ENCODE measurements at places on chromosomes 6 and 20. TPM values are rescaled to one million over a fixed set of nuclear protein-coding genes. Genes with fewer than 3 reads are reported as not detected.

DNA sequence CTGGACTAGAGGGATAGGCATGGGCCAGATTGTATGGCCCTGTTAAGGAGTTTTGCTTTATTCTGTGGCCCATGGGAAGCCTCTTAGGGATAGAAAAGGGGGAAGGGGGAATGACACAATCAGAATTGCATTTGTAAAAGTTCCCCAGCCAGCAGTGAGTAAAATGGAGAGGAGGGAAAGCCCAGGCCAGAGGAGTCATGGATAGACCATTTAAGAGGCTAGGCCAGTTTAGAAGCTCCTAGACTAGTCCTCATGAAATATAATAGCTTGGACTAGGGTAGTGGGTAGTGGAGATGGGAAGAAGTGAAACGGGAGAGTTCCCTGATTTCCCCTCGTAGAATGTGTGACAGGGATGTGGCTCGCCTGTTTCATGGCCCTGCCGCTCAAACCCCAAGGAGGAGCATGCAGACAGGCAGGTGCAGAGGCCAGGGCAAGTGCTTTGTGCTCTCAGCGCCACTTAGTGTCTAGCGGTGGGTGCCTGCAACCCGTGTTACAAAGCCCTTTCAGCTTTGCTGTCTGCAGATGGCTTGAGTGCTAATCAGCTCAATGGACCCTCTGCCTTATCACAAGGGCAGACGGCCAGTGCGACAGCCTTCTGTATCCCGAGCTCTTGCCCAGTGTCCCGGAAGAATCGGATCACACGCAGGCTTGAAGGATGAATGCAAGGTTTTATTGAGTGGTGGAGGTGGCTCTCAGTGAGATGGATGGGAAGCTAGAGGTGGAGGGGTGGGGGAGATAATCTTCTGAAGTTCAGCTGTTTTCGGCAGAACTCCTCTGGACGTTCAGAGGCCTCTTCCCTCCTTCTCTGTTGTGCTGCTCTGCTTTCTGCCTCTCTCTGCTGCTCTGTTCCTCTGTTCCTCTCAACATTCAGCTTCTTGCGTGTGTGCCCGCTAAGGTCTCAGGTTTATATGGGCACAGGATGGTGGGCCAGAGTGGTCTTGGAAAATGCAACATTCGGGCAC, 141.1 kb downstream of the CEP57L1 start:
- no peak for DNase-seq

DNA sequence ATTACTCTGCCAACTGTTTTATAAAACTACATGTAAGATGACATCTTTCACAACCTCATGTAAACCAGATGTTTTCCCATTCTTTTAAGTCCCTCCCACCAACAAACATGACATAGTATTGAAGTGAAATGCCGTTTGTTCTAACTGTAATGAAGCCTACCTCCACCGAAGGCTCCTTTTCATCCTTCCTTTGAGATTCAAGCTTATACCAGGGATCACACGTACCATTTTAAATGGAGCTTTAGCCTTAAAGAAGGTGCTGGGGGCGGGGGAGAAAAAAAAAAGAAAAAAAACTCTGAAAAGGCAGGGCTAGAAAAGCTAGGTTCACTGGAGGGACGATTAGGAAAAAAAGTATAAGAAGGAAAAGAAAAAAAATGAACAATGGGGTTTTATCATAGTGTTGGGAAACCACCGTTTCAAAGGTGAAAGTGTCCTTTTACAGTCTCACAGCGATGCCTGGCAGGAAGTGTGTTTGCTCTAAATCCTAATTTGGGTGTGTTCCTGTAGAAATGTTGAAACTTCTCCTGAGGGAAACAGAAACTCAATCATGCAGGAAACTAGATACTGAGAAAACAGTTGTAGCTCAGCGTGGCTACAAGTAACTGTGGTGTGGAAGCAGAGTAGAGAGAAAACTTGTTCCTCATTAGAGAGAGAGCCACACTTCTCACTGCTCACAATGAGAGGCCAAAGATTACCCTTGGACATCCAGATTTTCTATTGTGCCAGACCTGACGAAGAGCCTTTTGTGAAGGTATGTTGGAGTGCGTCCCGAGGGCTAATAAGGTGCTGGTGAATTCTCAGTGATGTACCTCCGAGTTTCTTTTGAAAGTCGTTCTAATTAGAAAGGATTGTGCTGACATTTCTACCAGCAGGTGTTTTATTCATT, 37.6 kb upstream of the HINT3 start:
- no peak for DNase-seq

GRCh38 chr6:96104910-96105309, 89.1 kb downstream of the FUT9 start:
- DNase-seq, result no peak

TPX2 gene
- total RNA-seq, result 22.6 TPM

MCCD1 gene
- total RNA-seq, result not detected

TREM2 gene
- not detected for total RNA-seq

SPDEF gene
- total RNA-seq, result not detected

DNA sequence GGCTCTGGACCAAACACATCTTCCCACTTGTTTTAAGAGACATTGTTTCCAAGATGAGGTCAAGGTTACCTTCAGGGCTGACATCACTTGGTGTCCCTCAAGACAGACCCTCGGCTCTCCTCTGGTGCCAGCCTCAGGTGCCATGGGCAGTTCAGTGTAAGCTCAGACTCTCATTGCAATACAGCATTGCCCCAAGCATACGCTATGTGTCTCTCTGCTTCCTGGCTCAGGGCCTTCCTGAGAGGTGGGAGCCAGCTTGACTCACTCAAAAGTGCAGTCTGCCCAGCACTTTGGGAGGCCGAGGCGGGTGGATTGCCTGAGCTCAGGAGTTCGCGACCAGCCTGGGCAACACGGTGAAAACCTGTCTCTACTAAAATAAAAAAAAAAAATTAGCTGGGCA, 51.7 kb downstream of the SLC24A3 start:
- no peak for DNase-seq

- DNase-seq, result no peak
These were observed 77.6 kb downstream of the TPBG start for GRCh38 chr6:82441047-82441855.

GRCh38 chr6:105364243-105364642, 38.6 kb downstream of the PREP start:
- no peak for DNase-seq

GRCh38 chr20:14918976-14919375, 581.6 kb upstream of the FLRT3 start:
- DNase-seq, result no peak

OPN5 gene
- not detected for total RNA-seq

DNA sequence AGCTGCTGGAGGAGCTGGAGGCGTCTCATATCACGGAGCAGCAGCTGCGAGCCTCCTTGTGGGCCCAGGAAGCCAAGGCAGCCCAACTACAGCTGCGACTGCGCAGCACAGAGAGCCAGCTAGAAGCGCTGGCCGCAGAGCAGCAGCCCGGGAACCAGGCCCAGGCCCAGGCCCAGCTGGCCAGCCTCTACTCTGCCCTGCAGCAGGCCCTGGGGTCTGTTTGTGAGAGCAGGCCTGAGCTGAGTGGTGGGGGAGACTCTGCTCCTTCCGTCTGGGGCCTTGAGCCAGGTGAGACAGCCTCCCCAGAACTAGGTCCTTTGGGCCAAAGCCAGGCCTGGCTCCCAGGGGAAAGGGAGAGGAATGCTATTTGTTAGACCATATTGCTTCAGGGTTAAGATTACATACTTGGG, 31.7 kb downstream of the C20orf173 start:
- no peak for DNase-seq

GLP1R gene
- total RNA-seq, result not detected

DNA sequence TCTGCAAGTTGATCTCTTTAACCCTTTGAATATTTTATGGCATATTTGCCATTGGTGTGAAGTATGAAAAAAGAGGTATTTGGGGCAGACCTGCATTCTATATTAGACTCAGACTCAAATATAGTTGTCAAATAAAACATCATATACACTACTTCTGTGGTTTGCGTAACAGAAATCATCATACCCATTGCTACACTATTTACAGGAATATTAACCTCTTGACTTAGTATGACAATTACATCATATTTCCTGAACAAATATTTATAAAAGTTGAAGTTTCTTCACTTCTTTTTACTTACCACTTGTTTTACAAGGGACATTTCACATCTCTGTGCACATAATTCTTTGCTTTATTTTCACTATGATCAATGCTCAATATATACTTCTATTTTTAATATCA, 206.0 kb downstream of the HAO1 start:
- DNase-seq, result no peak
